Activated T-cell treated with anti-CD3 and anti-CD28 coated beads for 24 hours (primary cell): ENCODE measurements at places on chromosomes 12 and 14.

DNA sequence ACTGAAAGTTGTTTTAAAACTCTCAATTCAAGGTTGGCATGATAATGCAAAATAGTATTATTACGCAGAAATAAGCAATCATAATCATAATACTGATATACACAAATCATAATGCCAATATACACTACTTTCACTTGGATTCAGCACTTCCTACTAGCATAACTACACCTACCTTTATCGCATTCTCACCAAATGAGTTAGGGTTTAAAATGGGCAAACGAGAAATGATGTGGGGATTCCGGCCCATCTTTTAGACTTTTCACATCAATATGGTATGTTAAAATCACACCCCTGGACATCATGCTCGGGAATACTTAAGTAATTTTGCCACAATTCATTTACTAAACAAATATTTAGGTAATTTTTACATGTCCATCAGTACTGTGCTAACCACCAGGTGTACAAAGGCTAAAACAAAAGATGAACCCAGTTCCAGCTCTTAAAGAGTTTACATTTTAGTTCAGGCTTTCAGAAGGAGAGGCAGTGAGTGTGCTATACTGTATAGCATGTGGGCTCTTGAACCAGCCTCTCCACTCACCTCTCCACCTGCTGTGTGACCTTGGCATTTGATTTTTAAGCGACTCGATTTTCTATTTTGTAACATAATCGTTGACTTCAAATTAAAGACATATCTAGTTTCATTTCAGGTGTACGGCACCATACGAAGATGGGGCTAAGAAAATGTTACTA, 1.1 kb upstream of the USP15 start:
- no peak for DNase-seq

- DNase-seq, result no peak
Observed at GRCh38 chr14:43687921-43688320, 819.2 kb downstream of the FSCB start.

DNA sequence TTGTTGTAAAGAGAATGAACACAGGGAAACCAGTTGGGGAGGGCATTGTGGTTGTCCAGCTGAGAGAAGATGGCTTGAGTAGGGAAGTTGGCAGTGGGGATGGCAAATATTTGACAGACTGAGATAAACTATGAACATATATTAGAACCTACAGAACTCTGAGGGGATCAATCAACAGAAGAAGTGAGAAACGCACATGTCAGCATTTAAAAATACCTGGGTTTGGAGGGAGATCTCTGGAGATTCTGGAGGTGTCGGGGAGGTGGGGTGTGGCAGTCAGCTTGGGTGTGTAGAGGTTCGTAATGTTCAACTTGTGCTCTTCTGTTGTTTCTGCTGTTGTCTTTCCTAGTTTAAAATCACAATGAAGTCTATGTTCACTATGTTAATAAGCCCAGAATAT, 517.8 kb downstream of the AACS start:
- no peak for DNase-seq

- DNase-seq, result no peak
Observed at GRCh38 chr14:30177781-30178180, 250.1 kb upstream of the PRKD1 start.

GRCh38 chr14:65444230-65444629, 31.7 kb downstream of the FUT8 start:
- no peak for DNase-seq

- no peak for DNase-seq
Observed at GRCh38 chr12:113852264-113852663, 113.9 kb downstream of the RBM19 start.

DNA sequence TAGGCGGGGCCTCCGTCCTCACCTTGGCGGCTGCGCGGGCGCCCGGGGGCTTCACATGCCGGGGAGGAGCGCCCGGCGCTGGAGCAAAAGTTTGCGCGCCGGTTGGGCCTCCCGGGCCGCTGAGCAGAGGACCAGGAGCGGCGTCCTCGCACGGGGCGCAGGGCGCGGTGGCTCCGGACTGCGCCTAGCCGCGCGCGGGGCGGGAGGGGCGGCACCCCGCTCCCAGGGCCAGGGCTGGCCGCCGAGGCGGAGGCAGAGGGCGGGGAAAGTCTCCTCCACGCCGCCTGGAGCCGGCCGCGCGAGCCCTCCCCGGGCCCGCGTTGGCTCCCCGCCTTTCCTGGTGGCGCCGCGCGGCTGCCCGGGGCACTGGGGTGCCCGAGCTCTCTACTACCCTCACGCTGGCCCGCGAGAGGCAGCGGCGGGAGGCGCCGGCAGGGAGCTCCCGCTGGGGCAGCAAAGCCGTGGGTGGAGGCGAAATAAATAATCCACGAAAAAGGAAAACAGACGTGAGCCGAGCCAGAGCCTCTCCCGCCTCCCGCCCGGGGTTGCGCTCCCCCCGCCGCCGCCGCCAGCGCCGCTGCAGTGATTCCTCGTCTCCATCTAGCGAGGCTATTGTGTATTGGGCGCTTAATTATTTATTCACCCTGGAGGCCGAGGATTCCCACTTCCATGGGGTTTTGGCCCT, 400 bp upstream of the PRIMA1 start:
- DNase-seq, result no peak

GRCh38 chr12:56908136-56908535, 26.1 kb downstream of the SDR9C7 start:
- DNase-seq, result no peak

- no peak for DNase-seq
Observed at GRCh38 chr14:89356496-89356895, 60.5 kb downstream of the FOXN3 start.

- DNase-seq, result no peak
Observed at GRCh38 chr12:47353508-47353907, 273.7 kb upstream of the AMIGO2 start.

GRCh38 chr12:112261559-112261958, 120.7 kb downstream of the HECTD4 start:
- DNase-seq, result no peak

- DNase-seq, result no peak
Observed at GRCh38 chr14:82420871-82421270, 887.2 kb upstream of the SEL1L start.

DNA sequence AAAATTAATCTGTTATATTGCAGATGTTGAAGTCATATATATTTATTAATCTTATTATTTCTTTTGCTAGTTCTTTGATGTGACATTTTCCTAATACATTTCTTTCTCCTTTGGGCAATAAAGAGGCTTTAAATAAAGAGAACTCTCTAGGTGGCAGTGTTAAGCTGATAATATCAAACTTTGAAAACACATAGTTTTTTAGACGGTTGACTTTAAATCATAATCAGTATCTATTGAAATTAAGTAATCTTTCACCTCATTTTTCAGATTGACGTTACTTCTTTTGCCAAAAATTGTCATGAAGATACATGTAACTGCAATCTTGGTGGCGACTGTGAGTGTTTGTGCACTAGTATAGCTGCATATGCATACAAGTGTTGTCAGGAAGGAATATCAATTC, 130.8 kb upstream of the PTPRQ start:
- no peak for DNase-seq

- no peak for DNase-seq
Observed at GRCh38 chr12:54161481-54162437, 27.0 kb downstream of the SMUG1 start.

DNA sequence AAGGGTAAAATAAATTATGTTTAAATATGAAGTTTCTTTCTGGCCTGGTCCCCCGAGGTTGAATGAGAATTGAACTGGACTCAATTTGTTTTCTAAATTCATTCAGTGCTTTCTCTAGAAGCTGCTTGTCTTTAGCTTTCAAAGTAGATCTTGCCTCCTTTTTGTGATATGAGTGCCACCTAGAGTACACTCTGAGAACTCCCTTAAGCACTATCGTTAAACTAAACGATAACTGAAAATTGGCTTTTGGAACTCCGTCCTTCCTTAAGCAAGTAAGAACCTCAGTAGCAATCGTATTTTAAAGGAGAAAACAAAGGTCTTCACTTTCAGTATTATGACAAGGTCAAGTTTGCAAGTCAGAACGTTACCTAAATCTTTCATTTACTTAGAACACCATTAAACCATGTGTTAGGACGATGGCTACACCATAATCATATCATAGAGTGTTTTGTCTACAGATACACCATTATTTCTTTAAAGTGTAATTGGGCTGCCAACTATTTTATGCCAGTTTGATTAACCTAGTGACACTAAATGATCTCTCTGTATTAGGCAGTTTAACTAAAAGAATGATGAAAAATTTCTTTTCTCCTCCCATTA, 364.8 kb downstream of the SNAPC1 start:
- no peak for DNase-seq

DNA sequence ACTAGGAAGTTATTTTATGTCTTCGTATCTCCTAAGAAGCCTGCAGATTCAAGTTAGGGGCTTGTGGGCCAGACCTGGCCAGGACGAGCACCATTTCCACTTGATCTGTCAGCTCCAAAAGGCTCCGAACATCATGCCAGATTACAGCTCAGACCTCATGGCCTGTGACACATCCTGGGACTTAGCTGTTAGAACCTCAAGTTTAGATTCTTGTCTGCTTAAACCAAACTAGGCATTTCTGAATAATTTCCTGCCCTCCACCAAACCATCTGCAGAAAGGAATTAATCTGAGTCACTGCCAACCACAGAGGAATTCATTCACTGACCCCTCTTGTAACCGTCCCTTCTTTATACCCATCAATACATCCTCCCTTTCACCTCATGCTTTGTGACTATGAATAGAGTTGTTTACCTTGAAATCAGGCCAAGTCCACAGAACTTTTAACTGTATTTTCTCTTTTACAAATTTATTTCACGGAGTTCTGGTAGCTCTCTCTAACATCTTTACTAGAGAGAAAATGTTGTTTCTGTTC, 120.3 kb downstream of the FBXL14 start:
- DNase-seq, result no peak

GRCh38 chr12:84034871-84035270, 877.7 kb downstream of the SLC6A15 start:
- DNase-seq, result no peak

- DNase-seq, result no peak
Observed at GRCh38 chr14:54672688-54673087, 105.8 kb downstream of the SAMD4A start.
